Hematopoietic multipotent progenitor cell treated with erythropoietin and hydrocortisone succinate and interleukin-3 and kit ligand, for 6 days (in vitro differentiated cells): ENCODE measurements at places on chromosomes 12 and 14.
A peak's percentile ranks its signal among the peaks of the same experiment; 100 is the strongest.

DNA sequence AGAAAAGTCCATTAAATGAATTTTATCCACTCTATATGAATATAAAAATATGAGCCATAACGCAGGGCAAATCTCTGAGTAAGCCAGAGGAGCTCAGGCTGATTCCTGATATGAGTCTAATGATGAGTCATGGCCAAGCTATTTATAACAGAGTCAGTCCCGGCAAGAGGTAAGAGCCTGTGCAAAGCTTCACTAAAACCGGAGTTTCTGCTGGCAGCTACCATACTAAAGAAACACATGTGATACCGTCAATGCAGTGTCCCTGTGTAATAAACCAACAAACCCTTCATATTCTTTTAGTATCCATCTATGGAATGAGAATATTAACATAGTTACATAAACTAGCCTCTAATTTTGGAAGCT is 319.4 kb downstream of the KCNC2 start:
- no peak for DNase-seq

DNA sequence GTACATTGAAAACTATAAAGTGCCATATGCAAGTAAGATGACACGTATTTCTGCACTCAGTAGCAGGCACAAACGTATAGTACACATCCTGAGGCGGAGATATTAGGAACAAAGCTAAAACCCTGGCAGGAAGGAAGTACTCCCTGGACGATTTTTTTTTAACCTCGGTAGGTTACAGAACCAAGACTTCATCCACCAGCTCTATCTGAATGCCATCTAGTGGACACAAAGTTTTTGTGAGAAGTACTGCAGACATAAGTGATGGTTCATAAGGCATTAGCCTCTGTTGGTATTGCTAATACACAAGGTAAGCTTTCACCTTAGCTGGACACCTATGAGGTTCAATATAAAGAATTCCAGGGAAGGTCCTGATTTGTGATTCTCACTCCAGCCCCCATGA is 83.0 kb upstream of the CCDC196 start:
- DNase-seq = peak; percentile 63

DNA sequence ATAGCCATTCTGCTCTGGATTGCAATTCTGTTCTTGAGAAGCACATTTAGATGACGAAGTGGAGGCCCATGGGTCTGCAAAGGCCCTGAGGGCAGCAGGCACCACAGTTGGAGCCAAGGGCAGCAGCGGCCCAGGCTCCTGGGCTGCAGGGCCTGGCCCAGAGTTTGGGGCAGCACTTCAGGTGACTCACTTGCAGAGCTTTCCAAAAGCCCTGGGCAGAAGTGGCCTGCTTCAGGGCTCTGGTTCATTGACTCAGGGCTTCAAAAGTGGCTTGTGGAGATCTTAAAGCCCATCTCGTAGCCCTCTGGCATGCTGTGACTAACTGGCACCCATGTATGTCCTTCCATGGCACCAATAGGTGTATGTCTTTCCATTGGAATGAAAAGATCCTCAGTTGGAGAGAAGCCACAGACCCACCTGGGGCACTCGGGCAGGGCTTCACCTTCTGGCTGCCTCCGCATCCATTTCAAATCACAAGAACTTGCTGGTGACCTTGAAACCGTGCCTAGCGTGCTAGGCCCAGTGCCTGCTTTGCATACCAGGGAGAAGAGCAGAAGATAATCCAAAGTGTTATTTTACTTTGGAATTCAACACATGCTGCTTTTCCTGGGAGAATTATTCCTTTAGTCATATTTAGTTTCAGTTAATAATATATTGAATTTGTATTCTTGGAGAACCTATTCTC is 106.7 kb downstream of the PRMT8 start:
- no peak for DNase-seq

DNA sequence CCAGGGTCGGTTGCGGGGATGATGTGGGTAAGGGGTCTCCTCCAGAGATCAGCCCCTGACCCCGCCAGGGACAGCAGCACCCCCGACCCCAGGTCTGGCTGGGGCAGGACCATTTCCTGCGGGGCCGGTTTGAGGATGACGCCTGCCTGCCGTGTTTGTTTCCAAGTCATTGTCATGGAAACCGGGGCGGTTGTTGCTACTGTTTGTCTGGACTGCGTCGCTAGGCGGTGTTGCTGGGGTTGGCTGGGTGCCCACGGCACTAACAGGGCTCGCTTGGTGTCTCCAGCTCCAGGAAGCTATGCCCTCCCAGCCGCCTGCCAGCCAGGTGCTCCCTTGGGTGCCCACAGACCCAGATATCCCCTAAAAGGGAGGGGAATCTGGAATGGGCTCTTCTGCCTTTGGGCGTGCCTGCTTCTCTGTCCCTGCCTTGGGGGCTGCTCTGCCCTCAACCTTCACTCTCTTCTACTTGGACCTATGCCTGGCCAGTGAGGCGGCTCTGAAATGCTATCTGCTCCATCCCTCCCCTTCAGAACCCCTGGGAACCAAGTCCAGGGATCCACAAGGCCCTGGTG is 4.7 kb upstream of the CRIP1 start:
- peak; percentile 99 for DNase-seq

- DNase-seq = no peak
Observed at GRCh38 chr12:68349921-68350606, 17.9 kb upstream of the MDM1 start.

GRCh38 chr12:52442600-52443061 is 8.5 kb upstream of the KRT75 start:
- no peak for DNase-seq

GRCh38 chr14:51650716-51651387 is 858 bp upstream of the FRMD6 start:
- DNase-seq = peak; percentile 12

GRCh38 chr12:39296496-39296895 is 146.4 kb downstream of the KIF21A start:
- no peak for DNase-seq

DNA sequence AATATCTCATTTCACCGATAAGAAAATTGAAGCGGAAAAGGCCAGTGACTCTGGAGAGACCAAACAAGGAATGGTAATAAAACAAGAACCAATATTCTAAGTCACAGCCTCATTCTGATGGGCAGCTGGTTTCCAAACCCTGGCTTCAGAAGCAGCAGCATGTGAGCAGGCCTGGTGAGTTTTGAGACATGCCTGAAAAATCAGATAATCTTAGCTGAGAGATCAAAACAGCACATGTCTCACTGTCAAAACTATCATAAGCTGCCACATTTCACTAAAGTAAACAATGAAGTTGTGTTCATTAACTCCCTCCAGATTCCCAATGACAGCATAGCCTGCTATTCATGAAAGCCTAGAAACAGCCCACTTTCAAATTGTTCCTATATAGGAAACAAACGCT is 36.5 kb downstream of the CIT start:
- DNase-seq = no peak

- DNase-seq = no peak
Observed at GRCh38 chr12:108449478-108449877, 65.6 kb upstream of the FICD start.

DNA sequence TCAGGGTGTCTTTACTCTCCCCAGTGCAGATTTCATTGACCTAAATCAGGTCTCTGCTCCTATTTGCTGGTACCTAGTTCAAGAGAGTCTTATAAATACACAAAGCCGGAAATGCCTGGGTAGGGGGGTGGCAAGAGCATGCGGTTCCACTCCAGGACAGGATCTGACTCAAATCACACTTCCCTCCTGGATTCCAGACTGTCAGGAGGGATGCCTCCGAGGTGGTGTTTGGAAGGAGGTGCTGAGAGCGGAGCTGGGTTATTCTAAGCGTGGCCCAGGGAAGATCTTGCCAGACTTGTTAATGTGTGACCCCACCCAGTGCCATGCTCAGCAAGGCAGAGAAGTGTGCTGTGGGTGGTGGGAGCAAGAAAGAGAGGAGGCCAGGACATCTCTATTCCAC is 49.8 kb downstream of the B4GALNT3 start:
- no peak for DNase-seq

- DNase-seq = peak; percentile 35
Observed at GRCh38 chr12:57488402-57489156, 711 bp downstream of the MARS1 start.

DNA sequence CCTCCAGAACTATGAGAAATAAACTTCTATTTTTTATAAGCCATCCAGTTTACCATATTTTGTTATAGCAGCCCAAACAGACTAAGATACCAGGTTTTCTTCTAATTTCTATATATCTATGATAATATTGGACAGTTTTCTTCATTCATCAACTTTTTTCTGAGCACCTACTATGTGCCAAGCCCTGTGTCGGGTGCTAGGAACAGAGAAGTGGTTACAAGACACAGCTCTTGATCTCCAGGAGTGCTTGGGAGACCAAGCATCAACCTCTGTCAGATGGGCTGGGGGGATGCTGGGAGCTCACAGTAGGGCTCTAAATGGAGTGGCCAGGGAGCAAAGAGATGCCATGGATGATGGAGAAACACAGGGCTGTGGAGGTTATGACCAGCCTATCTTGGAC is 2.9 kb upstream of the WSCD2 start:
- no peak for DNase-seq

- no peak for DNase-seq
Observed at GRCh38 chr12:79674629-79675028, 16.1 kb downstream of the PAWR start.

- no peak for DNase-seq
Observed at GRCh38 chr14:92861856-92862745, 60.8 kb upstream of the CHGA start.

GRCh38 chr12:6084261-6084968 is 40.1 kb downstream of the VWF start:
- DNase-seq = no peak

DNA sequence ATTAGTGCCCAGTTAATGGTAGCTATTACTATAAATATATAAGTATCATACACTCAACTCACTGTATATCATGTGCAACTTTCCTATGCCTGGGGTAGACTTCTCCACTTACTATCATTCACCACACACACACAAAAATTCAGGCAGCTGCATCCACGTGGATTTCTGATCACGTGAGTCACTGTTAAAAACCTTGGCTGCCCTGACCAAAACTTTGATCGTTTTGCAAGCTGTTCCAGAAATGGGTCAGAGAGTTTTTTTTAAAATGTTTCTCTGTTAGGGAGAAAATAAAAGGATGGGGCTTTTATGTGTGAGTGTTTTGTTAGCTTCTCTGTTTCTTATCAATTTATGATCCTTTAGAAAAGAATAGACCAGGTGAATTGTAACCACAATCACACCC is 198.2 kb upstream of the CNOT2 start:
- no peak for DNase-seq

DNA sequence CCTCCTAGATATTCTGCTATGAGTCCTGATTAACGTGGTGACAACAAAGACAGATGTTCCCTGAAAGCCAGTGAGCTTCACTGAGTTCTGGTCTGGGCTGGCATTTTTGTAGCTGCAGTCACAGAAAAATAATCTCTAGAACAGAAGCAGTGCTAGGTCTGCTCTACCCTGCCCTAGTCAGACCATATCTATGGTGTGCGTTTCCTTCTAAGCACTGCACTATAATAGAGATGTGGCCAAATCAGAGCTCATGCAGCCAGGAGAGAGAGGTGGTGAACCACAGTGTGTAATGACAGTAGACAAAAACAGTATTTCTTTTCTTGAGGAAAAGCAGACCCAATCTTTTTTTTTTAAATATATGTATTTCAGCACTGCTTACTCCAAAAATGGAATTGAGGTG is 76.3 kb downstream of the CMAS start:
- no peak for DNase-seq

- DNase-seq = no peak
Observed at GRCh38 chr12:12398026-12398859, 41.4 kb downstream of the BORCS5 start.

DNA sequence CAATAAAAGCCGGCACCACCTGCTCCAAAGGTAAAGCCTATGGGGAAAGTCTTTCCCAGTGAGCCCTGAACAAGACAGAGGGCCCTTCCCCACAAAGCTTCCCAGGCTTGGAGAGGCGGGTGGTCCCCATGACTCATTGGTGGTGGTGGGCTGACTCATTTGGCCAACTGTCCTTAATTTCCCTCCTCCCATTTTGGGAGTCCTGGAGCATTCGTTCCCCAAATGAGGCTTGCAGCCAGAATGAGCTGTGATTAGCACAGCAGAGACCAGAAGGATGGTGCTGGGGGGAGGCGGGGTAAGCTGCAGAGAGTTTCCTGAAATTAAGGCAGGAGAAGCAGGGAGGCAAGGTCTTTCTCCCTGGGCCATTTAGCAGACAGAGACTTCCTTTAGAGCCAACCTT is 241.7 kb downstream of the DPF3 start:
- DNase-seq = no peak

- DNase-seq = no peak
Observed at GRCh38 chr12:45419317-45419814, 203.5 kb downstream of the ANO6 start.

DNA sequence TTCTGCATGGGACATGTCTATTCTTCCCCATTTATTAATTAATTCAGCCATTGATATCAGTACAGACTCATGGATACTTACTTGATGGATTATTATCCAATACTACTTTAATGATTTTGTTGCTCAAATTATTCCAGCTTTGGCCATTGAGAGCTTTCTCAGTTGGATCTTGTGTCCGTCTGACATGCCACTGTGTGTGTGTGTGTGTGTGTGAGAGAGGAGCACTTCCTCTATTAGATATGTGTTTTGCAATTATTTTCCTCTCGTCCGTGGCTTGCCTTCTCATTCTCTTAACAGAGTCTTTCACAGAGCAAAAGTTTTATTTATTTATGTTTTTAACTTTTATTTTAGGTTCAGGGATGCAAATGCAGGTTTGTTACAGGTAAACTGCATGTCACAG is 194.2 kb downstream of the ADGRD1 start:
- peak; percentile 64 for DNase-seq

DNA sequence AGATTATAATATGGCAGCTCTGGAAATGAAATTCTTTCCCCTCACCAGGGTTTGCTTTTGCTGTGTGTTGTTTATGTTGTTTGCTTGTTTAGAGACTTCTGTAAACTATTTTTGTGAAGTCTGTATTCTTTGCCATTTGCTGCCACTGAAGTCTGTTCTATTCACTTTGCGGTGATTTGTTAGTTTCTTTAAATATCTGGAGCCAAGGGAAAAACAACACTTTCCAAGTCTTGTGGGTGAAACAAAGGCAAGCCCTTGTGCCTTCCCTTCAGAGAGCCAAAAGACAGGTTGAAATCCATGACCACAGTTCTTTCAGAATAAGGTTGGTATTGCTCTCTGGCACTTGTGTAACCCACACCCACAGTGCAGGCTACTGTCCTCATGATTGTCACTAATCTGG is 59.5 kb upstream of the RNU6-7 start:
- DNase-seq = no peak

DNA sequence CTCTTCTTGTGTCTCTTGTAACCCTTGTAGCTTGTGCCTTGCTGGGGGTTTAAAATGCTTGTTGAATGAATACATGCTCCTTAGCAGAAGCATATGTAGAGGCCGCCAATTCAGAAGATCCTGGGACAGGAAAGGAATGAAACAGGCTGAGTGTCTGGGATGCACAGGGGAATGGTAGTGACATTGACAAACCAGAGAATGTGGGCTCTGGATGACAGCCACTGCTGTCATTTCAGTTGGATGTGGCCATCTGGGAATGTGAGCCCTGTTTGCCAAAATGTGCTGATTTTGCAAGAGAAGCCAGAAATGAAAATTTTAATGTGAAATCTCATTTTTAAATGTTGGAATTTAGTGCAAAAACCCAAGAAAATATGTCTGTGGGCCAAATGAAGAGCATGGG is 136.8 kb downstream of the DACT1 start:
- DNase-seq = no peak
